Fibroblast of skin of right biceps (primary cell): ENCODE measurements at places on chromosomes 3 and 15.

DNA sequence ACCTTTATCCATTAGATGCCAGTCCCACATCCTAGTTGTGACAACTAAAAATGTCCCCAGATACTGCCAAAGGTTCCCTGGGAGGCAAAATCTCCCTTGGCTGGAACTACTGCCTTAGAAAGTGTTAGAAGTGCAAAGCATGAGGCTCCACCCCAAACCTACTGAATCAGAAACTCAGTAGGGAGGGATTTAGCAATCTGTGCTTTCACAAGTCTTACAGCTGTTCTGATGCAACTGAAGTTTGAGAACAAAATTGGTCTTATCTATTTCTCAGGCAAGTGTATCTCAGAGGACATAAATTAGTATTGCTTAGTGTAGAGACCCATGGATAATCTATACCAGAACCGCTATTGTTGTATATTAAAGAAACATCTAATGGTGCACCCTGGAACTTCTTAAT, 70.2 kb downstream of the CLDN1 start:
- peak; percentile 22 for DNase-seq

GRCh38 chr15:65659502-65660052, 37.8 kb downstream of the SLC24A1 start:
- DNase-seq: no peak

DNA sequence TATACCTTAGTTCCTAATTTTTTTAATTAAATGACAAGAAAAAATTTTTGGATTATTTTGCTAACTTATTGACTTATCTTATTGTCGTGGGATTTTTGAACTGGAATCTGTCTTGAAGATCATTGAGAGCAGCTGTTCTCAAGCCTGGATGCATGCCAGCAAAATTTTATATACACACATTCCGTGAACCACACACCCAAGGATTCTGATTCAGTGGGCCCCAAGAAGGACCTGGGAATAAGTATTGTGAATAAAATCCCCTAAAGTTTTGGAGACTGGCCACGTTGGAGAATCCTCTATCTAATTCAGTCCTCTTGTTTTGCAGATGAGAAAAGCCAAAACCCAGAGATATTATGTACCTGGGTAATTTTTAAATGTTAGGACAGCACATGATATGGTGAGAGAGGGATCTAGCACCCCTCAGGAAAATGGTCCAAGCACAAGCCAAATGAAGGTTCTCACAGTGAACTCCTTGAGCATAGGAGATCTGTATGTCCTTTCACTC, 55.2 kb downstream of the UNC13C start:
- no peak for DNase-seq

GRCh38 chr3:188253800-188254452, 100.0 kb downstream of the LPP start:
- DNase-seq: no peak

DNA sequence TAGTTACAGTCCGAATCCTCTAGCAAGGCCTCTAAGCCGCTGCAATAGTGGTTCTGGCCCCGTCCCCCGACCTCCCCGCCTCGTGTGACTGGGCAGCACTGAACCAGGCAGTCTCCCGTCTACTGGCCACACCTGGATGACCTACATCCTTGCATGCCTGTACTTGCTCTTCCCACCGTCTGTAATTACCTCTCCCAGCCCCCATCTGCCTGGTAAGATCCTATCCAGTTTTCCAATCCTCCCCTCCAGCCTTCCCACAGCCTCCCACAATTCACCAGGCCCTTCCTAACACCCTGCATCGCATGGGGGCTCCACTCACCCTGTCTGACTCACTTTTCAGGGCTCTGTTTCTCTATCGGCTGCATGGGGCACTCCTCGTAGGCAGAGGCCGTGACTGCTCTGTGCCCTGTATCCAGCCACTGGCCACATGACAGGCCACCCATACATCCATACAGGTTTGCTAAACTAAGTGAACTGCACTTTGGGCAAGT, 32.8 kb downstream of the XXYLT1 start:
- peak; percentile 50 for DNase-seq

DNA sequence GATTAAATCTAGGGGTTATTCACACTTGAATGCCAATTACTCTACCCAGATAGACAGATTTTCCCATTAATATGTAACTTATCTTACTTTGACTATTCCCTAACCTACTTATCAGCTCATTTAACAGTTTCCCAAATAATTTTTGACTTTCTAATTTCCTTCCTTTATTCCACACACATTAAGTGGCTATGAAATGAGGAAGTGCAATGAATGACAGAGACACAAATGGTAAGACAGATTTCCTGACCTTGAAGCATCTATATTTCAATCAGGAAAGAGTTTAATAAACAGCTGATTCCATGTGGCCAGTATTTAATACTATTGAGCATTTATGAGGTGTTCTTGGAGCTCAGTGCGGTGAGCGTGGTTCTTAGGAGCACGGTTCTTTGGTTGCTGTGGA, 78.8 kb downstream of the SLC7A14 start:
- no peak for DNase-seq

- DNase-seq: no peak
Measured at GRCh38 chr15:41411031-41411430, 5.9 kb upstream of the RTF1 start.

DNA sequence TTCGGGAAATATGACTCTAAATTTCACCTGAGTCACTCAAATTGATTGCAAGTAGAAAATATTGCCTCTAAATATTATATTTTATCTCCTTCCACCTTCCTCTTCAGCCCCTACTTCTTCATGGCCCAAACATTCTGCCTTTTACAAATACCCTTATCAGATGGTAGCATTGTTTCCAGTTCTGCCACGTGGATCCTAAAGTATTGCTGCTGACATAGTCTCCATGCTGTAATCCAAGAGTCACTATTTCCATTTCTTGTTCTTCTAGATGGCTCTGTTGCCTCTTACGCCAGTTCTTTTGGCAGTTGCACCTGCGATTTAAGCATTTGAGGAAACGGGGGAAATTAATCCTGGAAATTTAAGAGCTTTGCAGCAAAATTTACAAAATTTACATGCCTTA, 13.6 kb downstream of the LMOD3 start:
- no peak for DNase-seq

DNA sequence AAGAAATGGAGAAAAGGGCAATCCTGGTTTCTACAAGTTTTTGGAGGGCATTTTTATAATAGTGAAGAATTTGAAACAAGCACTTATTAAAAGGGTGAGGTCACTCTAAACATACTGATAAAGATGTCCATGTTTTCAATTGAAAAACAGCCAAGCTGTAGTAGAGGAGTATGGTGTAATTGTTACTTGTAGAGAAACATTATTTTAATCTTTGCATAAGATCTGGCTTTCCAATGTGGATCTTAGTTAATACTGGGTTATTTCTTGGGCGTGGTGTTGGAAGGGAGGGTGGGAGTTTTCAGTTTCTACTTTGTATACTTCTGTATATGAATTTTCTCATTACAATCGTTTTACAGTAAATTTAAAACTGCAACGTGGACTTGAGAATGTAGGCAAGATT, 22.8 kb downstream of the MORF4L1 start:
- no peak for DNase-seq

- DNase-seq: no peak
Measured at GRCh38 chr15:84697236-84697990, 18.5 kb downstream of the SEC11A start.

DNA sequence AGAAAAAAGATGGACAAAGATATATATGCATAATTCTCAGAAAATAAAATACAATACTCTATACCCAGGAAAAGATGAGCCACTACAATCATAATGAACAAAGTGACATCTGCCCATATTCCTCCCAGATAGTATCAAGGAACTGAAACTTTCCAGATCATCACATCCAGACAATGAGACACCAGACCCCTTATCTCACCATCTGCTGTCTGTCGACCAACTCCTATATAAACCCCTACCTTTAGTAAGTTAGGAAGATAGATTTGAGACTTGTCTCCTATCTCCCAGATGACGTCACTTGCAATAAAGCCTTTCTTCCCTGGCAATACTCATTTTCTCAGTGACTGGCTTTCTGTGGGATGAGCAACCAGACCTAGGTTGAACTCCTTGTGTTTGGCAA, 1071.6 kb downstream of the PLOD2 start:
- no peak for DNase-seq
